AG04450 (cell line): ENCODE measurements at places on chromosomes 6 and 20.
A peak's percentile ranks its signal among the peaks of the same experiment; 100 is the strongest.

GRCh38 chr6:38078671-38079070 lies 259.1 kb downstream of the ZFAND3 start:
- DNase-seq: no peak

GRCh38 chr6:46961711-46962110 lies 40.0 kb upstream of the ADGRF5 start:
- DNase-seq: no peak

- DNase-seq: no peak
These were observed 301.9 kb downstream of the TFAP2A start for GRCh38 chr6:10112871-10113549.

DNA sequence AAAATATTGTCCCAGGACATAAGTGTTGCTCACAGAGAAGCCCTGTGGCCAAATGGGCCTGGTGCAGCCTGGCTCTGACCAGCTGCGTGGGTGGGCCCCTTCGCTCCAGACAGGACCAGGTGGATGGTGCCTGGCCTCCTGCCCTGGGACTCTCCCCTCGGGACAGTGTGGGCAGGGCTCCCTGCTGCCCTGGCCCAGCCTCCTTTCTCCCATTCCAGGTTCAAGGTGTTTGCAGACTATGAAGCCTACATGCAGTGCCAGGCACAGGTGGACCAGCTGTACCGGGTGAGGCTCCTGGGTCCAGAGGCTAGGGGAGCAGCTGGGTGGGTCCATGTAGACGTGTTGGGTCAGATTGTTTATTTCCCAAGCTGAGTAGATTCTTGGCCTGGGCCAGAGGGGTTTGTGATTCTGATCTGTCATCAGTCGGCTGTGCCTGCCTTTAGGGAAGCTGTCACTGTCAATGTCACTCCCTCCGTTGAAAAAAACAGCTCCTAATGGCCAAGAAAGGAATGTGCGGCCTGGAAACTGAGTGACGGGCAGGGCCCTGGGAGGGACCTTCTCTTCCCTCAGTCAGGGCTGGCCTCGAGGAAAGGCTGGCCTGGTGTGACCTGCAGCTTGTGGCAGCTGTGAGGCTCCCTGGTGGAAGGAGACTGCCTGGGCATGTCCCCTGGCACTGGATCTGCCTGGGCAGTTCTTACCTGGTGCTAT lies 47.7 kb downstream of the PYGB start:
- DNase-seq: no peak

GRCh38 chr20:2285613-2286012 lies 10.2 kb upstream of the TGM3 start:
- DNase-seq: no peak

GRCh38 chr6:1230689-1231605 lies 81.0 kb upstream of the FOXQ1 start:
- DNase-seq: no peak

- DNase-seq: no peak
These were observed 69.5 kb downstream of the NPEPL1 start for GRCh38 chr20:58762120-58762519.

- DNase-seq: no peak
These were observed 6.4 kb downstream of the HINT3 start for GRCh38 chr6:125962900-125963497.

GRCh38 chr6:93468291-93468690 lies 48.9 kb upstream of the EPHA7 start:
- DNase-seq: no peak

- DNase-seq: no peak
These were observed at the start of gene LPIN3 for GRCh38 chr20:41340327-41341055. TSS of gene LPIN3 (plus strand) at chr20:41340821. CDS start at chr20:41345804, 4,983 bp downstream.

DNA sequence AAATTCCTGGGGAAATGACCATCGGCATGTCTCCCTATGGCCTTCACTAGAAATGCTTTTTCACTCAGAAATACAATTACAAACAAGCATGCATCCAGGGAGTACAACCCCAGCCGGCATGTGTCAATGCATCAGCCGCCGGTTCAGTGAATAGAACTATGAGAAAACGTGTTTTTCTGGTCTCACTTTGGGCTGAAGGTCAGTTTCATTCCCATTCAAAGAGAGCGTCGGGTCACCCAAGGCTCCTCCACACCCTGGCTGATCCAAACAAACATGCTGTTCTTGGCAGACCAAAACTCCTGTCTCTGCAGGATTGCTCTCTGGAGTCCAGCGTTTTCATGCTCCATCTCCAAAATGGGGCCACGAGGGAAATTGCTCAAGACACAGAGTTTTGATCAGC lies 35.5 kb upstream of the NXT1 start:
- no peak for DNase-seq

DNA sequence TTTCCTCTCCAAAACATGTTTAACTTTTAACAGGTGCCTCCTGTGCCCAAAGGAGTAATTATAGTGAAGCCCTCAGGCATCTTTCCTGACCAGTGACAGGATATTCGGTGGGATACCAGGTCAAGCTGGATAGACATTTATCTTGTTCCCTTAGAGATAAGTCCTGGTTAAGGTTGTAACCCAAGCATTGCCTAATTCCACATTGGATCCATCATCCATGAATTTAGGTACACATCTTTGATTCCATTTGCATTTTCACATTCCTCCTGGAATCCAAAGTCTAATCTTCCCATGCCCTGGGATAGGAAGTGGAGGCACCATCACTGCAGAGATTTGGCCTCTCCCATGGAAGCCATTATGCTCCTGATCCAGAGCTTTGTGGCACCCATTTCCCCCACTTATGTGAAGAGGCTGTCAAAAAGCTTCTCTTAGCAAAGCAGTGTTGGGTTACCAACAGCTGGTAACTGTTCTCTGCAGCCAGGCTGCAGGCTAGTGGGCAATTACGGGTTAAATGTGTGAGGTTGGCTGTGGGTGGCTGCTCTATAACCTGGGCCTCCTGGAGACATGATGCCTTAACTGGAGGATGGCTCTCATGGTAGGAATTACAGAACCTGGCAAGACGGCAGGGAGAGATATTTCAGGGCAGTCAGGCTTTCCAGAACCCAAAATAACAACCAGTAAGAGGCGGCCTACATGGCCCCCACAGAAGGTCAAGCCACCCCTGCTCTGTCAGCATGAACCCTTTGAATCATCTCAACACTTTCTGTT lies 96.9 kb upstream of the VGLL2 start:
- DNase-seq: no peak

DNA sequence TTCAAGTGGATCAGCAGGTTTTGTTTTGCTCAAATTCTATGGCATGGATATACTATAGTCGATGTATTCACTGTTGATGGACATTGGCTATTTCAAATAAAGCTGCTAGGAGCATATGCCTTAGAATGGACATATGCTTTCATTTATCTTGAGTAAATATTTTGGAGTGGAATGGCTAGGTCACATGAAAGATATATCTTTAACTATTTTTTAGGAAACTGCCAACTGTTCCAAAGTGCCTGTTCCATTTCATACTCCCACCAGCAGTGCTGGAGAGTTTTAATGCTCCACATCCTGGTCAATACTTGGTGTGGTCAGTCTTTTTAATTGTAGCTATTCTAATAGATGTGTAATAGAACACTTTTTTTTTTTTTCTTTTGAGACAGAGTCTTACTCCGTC lies 81.1 kb upstream of the PIM1 start:
- no peak for DNase-seq

- DNase-seq: peak; percentile 33
These were observed 425.3 kb downstream of the EPM2A start for GRCh38 chr6:145309842-145310535.

GRCh38 chr6:113182370-113183141 lies 674.6 kb upstream of the MARCKS start:
- DNase-seq: peak; percentile 41

DNA sequence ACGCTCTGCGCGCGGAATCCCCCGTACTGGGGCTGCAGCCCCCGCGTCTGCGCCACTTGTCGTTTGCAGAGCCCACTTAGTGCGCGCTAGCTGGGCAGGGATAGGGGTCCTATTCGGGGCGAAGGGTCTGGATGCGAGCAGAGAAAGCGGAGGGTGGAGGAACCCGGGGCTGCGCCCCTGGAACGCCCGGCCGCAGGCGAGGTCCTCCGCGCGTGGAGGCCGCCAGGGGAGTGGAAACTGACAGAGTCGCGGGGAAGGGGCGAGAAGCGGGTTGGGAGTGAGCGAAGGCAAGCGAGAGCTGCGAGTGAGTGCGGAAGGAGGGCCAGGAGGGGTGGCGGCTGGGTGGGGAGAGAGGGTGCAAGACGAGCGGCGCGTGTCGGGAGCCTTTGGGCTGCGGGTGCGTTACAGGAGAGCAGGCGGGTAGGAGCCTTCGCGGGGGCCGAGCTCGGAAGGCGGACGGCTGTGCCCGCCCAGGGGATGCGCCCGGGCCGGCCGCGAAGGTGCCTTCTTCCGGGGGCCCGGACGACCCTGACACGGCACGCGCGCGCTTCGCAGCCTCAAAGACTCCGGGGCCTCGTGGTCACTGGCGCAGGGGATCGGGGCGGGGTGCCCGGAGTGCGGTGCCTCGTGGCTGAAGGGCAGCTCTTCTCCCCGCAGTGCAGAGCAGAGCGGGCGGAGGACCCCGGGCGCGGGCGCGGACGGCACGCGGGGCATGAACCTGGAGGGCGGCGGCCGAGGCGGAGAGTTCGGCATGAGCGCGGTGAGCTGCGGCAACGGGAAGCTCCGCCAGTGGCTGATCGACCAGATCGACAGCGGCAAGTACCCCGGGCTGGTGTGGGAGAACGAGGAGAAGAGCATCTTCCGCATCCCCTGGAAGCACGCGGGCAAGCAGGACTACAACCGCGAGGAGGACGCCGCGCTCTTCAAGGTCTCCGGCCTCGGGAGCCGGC lies 1.2 kb downstream of the IRF4 start:
- no peak for DNase-seq

- DNase-seq: no peak
These were observed 72.0 kb downstream of the CHMP4B start for GRCh38 chr20:33883164-33883563.

GRCh38 chr20:33789109-33789857 lies 21.9 kb upstream of the CHMP4B start:
- peak; percentile 80 for DNase-seq

- DNase-seq: peak; percentile 8
These were observed 73.9 kb downstream of the AHI1 start for GRCh38 chr6:135423649-135424128.

DNA sequence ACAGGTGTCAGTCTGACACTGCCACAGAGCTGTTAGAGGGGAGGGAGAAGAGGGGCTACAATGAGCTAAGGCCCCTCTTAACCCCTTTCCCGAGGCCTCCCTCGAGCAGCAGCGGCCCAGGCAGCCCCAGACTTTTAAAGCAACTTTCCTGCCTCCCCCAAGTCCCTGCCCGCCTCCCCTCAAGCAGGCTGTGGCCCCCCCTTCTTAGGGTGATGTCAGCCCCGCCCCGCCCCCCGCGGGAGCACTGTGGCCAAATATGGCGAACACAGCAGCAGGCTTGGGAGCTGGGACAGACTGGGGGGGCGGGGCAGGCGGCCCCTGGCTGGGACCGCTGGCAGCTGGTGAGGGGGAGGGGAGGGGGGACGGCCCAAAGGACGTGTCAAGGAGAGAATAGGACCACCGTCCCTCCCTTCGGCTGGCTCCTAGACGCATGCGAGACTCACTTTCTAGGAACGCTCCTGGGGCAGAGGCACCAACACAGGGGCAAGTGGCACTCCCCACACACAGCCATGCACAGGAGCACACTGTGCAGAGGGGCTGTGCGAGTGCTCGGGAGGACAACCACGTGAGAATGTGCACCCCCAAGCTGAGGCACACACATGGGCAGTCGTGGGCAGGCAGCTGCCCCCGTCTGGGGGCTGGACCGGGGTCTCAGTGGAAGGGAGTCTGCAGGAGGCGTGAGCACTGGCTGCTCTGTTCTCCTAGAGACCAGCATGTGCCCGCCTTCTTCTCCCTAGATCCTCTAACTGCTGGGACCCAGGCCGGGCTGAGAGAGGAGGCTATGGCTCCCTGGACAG lies 6.7 kb downstream of the TEAD3 start:
- DNase-seq: peak; percentile 72

DNA sequence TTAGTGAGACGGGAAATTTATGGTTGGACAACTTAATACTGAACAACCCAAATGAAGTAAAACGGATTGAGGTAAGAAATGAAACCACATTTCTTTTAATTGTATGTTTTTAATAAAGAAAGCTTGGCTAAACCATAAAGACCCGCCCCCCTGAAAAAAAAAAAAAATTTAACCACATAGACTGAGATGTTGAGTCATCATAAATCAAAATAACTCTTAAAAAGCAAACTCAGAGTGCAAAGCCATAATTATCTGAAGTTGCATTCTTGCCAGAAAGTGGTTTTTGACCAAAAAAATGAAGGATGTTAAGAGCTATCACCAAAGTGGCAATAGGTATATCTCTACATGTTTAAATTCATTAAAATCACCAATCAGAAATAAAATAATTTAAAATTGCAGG lies 101.8 kb upstream of the COL21A1 start:
- no peak for DNase-seq

GRCh38 chr6:66628917-66629316 lies 921.9 kb upstream of the EYS start:
- DNase-seq: no peak

- no peak for DNase-seq
These were observed 28.2 kb downstream of the TBC1D32 start for GRCh38 chr6:121305957-121306607.

GRCh38 chr20:35709259-35709658 lies 10.1 kb downstream of the ROMO1 start:
- DNase-seq: no peak

GRCh38 chr6:127023001-127023778 lies 95.3 kb upstream of the RSPO3 start:
- no peak for DNase-seq

GRCh38 chr20:38870733-38871559 lies 55.3 kb upstream of the FAM83D start:
- no peak for DNase-seq

DNA sequence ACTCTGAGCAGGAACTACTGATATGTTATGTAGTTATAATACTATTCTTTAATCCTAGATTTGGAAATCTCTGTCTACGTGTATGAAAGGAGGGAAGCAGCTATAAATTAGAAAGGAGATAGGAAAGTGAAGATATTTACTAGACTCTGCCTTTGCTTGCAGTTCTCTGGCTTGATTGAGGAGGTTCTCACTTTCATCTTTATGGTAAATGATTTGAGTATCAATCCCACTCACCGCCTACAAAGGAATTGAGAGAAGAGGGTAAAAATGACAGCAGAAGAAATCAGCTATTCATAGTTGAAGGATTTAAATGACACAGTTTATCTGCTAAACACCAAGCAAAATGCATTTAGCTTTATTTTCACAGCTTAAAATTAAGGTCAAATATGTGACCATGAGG lies 67.3 kb downstream of the FAM229B start:
- DNase-seq: no peak

GRCh38 chr6:163702736-163703135 lies 288.2 kb downstream of the QKI start:
- DNase-seq: no peak

- no peak for DNase-seq
These were observed 160.1 kb downstream of the ZMYND8 start for GRCh38 chr20:47196091-47197081.

GRCh38 chr6:35718911-35719381 lies 17.9 kb upstream of the ARMC12 start:
- DNase-seq: no peak

DNA sequence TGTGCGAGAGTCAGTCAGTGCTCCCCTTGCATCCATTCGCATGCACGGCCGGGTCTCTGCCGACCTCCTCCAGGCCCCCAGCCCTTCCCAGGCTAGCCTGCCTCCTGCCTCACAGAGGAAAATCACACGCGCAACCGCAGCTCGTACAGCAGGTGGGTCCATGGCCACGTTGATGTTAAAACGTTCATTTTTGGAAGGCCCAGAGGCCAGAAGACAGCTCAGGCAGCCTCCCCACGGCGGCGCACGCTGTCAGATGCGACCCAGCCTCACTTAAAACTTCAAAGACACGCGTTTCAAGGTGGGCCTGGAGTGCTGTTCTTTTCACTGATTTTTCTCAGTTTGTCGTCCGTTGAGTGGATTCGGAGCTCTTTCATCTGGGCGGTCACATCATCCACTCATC lies 276.5 kb downstream of the SMOC2 start:
- DNase-seq: no peak
